G401 (cell line): ENCODE measurements at places on chromosomes 5 and 9. TPM values are rescaled to one million over a fixed set of nuclear protein-coding genes. Genes with fewer than 3 reads are reported as not detected.

CDKN2A gene
- 8.4 and 14.6 TPM in 2 replicates for total RNA-seq

LHX2 gene
- 31.6 and 36.9 TPM in 2 replicates for total RNA-seq

CAMK4 gene
- total RNA-seq: under 0.01 TPM in 1 of 2 replicates, not detected in the other

FOXD4L6 gene
- total RNA-seq: not detected in 2 replicates

SLC25A48 gene
- total RNA-seq: 1.2 TPM in 1 of 2 replicates, not detected in the other

PFN3 gene
- not detected in 2 replicates for total RNA-seq

ZNF474 gene
- total RNA-seq: 0.71 TPM in 1 of 2 replicates, not detected in the other

WNK2 gene
- 5.8 and 8.9 TPM in 2 replicates for total RNA-seq

ADAMTSL1 gene
- not detected in 2 replicates for total RNA-seq

PCDHB4 gene
- 0.06 TPM in 1 of 2 replicates, not detected in the other for total RNA-seq

CTNNAL1 gene
- total RNA-seq: 95.8 and 122 TPM in 2 replicates

CEMIP2 gene
- 1.8 and 8.6 TPM in 2 replicates for total RNA-seq

GLE1 gene
- 37.0 and 38.3 TPM in 2 replicates for total RNA-seq

CRHBP gene
- 0.18 and 12.2 TPM in 2 replicates for total RNA-seq

SCGB3A2 gene
- not detected in 2 replicates for total RNA-seq

ZNF189 gene
- 12.8 and 23.6 TPM in 2 replicates for total RNA-seq
